ENCODE measurements at places on chromosomes 5 and 9. TPM values are rescaled to one million over a fixed set of nuclear protein-coding genes. Genes with fewer than 3 reads are reported as not detected.
A peak's percentile ranks its signal among the peaks of the same experiment; 100 is the strongest.

DNA sequence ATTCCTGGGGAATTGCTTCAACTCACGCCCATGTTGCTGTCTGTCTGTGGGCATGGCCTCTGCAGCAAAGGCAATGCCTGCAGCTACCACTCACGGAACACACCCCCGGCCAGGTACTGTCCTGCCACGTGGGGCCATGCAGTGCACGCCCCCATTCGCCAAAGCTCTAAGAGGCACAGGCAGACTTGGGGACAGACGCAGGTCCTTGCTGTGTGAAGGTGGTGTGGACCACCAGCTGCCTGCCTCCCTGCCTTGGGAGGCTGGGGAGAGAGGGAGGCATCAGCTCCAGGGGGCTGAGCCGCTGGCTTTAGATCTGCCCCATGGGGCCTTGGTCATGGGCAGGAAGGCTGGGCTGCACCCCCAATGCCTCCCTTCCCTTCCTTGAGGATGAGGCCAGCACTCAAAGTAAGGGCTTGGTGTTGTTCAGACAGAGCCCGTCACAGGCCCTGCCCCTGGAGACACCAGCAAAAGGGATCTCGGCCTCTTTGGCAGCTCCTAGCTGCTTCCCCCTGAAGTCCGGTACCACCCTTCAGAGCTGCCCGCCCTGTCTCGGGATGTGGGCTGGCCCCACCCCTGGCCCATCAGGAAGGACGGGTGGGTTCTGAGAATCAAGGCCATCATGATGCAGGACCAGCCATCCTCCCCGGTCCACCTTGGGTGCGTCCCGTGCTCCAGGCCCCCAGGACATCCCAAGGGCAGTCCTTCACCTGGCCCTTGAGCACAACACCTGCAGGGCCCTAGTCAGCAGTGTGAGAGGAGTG is 2.3 kb downstream of the GRIN1 start:
- DNase-seq, result no peak

DNA sequence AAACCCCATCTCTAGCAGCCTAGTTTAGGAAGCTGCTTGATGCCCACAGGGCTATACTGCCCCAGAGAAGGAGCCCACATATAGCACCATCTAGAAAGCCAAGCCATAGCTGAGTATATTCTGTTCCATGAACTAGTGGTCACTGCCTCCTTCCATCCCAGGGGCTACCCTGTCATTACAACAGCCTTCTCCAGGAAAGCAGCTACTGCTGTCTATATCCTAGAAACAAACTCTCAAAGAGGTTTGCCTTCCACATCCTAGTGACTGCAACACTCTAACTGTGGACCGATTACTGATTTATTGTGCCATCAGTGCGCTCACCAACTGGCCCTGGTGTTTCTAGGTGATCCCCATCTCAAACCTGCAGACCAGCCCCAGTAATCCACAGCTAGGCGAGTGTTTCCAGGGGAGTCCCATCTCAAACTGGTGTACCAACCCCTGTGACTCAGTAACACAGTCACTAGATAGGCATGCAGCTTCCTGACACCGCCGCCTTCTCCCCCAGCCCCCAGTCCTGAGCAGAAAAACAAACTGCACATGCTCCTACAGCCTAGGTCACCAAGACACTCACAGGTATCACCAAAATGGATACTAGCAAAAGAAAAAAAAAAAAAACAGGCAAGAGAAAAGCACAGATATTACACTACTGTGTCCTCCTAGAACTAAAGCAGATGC is 14.8 kb downstream of the SPTLC1 start:
- DNase-seq, result peak; percentile 53

- no peak for DNase-seq
These were observed 97.7 kb downstream of the AK8 start for GRCh38 chr9:132780230-132781007.

DNA sequence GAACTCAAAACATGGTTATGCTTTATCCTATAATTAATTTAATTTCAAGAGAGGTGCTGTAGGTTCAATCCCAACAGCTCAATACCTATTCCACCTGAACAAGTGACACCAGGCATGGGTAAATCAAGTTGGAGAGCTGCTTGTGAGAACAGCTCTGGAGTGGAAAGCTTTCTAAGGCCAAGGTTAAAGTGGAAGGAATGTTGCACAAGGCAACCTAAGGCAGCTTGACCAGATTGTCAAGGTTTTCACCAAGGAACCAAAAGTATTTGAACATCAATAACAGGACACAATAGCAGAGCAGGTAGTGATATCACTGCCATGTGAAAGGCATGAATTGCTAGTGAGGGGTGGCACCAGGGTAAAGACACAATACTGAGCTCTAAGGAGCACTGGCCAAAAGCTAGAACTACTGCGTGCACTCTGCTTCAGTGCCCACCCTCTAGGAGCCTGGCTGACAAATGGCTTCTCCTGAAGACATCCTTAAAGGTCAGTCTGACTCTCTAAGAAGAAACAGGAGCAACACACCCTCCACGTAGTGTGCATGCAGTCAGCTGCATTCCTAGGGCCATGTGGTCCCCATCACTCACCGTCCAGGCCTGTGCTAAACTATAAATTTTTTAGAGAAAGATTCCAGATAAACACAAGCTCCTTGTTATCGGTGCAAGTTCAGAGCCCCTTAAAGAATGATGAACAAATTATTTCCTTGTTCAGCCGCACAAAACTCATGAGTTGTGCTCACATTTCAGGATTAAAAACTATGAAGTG is 677.7 kb upstream of the KLF4 start:
- no peak for DNase-seq

- DNase-seq, result no peak
These were observed 19.8 kb upstream of the MYORG start for GRCh38 chr9:34396276-34397214.

GRCh38 chr5:66198837-66199236 is 54.7 kb downstream of the SREK1 start:
- DNase-seq, result no peak

GRCh38 chr9:127918183-127919107 is 1.6 kb upstream of the ST6GALNAC4 start:
- no peak for DNase-seq

GRCh38 chr5:96066386-96066719 is 104.7 kb upstream of the ELL2 start:
- DNase-seq, result no peak

GRCh38 chr9:110832926-110833325 is 164.3 kb downstream of the MUSK start:
- no peak for DNase-seq

DNA sequence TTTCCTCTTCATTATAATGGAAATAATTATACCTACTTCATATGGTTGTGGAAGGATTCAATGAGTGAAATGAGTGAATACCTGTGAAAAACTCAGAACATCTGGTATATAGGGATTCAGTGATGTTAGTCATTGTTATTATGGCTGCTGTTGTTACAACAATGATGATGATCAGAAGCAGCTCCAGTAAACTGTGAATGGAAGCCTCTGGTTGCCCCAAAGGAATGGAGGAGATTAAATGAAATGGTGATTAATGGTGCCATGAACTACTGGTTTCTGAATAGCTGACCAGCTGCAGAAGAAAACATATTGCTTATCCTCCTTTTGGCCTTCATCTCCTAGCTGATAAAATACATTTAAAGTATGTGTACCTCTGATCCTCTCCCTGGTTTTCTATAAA is 372.0 kb downstream of the ARHGEF28 start:
- no peak for DNase-seq

DNA sequence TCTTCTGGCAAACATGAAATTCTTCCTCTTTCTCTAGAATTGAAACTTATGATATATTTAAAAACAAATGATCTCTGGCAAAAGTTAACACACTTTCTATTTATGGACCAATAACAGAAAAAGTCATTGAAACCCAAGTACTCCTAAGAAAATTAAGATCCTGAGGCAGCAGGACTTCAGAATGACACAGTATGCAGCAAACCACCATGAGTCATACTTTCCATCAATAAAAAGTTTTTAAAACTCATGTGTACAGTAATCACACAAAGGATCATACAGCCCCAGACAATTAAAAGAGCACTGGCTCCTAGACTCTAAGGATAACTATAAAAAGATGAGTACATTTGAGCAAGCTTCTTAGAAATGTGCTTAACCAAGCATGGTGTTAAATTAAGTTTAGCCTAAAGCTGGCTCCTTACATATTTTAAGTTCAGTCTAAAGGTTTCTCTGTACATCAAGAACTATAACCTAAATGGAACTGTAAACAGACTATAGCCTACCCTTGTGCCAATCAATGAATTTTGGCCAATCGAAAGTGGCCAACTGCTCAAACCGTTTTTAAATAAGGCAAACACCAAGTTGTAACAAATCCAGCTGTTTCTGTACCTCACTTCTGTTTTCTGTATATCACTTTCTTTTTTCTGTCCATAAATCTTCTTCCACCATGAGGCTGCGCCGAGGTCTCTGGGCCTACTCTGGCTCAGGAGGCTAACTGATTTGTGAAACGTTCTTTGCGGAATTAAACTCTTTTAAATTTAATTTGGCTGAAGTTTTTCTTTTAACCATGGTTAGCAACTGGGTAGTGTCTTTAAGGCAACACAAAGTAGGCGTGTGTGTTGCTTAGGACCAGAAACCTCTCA is 232.1 kb upstream of the PIK3R1 start:
- no peak for DNase-seq

DNA sequence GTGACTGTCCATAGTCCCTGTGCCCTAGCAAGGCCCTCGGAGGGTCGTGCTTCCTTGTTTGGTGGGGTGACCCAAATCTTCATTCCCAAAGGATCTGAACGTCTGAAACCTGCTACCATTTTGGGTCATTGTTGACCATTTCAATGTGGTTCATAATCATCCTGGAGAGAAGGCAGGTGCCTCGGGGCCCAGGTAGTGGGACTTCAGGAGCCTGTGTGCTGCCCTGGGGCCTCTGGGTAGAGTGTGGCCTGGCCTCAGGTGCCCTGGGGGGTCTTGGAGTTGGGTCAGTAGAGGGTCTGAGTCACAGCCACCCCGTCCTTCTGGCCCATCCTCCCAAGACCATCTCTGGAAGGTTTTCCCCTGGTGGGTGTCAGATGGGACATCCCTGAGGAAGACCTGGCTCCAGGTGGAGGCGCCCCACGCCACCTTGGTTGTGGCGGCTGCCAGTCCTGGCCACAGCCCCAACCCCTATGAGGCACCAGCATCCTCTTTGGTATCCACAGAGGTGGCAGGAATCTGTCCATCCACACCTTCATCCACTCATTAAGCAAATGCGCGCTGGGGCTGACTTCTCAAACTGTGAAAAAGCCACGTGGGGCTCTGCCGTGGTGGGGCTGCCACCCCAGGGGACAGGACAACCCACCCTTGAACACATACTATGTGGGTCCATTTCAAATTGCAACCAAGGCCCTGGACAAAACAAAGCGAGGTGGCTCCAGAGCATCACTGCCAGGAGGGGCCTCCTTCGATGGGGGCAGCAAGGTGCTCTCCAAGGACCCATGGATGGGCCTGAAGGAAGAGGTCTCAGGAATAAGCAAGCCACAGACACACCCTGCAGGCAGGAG is 41.6 kb upstream of the FCN1 start:
- DNase-seq, result no peak

GRCh38 chr5:10695055-10695649 is 65.9 kb downstream of the DAP start:
- DNase-seq, result peak; percentile 82

DNA sequence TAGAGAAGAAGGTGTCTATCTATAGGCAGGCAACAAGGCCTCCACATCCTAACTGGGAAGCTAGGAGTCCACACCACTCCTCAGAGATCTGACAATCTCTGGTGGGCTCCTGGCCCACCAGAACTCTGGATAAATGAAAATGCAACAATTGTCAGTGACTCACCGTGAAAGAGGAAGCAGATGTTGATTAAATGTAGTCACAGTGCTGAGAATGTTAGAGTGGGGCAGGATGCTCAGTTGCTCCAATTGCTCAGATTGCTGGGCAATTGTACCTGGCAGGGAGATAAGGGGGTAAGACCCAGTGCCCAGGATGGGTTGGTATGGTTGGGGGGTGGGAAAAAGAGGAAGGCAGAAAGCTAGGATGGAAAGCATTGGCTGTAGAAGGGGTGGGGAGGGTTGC is 4.3 kb downstream of the CCL19 start:
- DNase-seq, result no peak

GRCh38 chr9:135865531-135865930 is 41.8 kb downstream of the CAMSAP1 start:
- DNase-seq, result no peak

DNA sequence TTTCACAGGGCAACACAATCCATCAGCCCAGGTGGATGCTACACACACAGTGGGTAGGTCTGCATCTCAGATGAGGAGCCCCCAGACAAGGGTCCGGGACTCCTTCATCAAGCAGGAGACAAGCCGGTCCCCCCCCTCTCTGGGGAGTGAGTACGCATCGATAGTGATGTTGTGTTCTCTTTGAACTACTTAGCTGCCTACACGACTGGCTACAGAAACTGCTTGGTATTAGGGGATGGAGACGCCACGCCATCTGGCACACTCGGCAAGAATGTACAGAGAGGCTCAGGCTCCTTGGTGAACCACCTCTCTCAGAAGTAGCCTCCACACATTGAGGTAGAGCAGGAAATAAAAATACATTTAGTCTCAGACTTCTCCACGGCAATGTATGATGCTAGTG is 179.8 kb downstream of the CNTNAP3 start:
- DNase-seq, result no peak

DNA sequence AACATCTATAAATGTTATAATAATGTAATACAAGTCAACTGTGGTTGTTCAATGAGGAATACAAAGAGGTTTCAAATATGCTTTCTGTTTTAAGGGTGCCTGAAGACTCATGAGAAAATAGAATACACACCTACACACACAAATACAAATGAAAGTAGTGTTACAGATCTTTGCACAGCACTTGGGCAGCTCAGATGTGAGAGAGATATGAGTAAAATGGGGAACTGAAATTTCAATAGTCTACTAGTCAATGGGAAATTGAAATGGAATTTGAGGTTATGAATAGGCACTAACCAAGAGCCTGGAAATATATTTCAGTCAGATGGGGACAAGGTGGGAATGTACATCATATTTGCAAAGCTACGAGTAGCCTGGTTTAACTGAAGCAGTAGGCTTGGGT is 96.6 kb downstream of the ISL1 start:
- DNase-seq, result no peak

- no peak for DNase-seq
These were observed 116.9 kb upstream of the SPOCK1 start for GRCh38 chr5:137616046-137616445.

Gene GLRA1
- total RNA-seq, result not detected

Gene PLAC8L1
- not detected for total RNA-seq

Gene PCDHB16
- 16.3 TPM for total RNA-seq

Gene DAB2IP
- 1.2 TPM for total RNA-seq

Gene NTRK2
- total RNA-seq, result 0.16 TPM

Gene INSL4
- 0.81 TPM for total RNA-seq

Gene CATSPER3
- total RNA-seq, result 0.08 TPM

Gene PRSS3
- not detected for total RNA-seq
